ENCODE measurements at places on chromosomes 13 and 19.

- no peak for DNase-seq
Measured at GRCh38 chr13:53144826-53145225, 116.2 kb downstream of the OLFM4 start.

- DNase-seq: no peak
Measured at GRCh38 chr19:31290931-31291590, 58.2 kb downstream of the TSHZ3 start.

DNA sequence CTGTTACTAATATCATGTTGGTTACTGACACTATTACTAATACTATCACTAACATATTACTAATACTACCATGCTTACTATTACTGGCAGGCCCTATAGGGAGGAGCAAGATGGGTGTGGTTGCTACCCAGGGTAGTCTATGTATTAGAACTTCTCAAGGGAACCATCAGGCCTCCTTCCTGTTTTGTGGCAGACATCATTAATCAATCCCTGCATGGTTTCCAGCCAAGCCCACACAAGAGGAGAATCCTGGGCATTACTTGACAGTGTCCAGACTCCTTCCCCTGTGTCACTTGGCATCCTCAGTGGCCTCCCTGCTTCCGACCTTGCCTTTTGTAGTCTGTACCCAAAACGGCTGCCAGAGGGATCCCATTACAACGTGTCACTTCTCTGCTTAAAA, 8.9 kb downstream of the HAS1 start:
- DNase-seq: no peak

DNA sequence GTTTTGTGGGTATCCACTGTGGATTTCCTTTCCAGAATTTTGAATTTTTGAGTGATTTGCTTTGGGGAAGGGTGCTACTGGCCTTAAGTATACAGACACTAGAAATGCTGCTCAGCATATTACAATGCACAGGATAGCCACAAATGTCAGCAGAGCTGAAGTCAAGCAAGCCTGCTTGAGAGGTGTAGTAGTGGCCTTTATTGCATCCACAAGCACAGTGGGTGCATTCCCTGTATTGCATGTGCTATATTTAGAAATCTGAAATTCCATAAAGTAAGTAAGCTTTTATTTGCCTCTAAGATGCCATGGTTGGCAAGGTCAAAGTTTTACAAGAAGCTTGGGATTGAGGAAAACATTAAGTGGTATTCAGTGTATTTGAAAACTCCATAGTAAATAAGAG, 79.5 kb upstream of the ZNF91 start:
- DNase-seq: no peak

- no peak for DNase-seq
Measured at GRCh38 chr13:77811381-77811780, 107.2 kb downstream of the EDNRB start.

DNA sequence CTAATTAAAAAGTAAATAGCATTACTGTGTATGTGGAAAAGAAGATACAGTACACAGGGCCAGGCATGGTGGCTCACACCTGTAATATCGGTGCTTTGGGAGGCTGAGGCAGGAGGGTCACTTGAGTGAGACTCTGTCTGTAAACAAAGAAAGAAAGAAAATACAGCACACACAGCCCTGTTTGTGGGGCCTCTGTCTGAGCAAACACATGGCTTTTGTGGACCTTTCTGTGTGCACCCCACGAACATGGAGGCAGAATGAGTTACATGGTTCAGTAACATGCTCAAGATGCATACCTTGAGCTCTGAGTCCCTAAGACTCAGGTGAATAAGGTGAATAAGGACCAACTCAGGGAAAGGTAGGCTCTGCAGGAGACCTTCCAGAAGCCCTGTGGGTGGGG, 20.0 kb upstream of the AMER2 start:
- DNase-seq: no peak

GRCh38 chr19:34370983-34371382, 6.0 kb downstream of the GPI start:
- DNase-seq: no peak

DNA sequence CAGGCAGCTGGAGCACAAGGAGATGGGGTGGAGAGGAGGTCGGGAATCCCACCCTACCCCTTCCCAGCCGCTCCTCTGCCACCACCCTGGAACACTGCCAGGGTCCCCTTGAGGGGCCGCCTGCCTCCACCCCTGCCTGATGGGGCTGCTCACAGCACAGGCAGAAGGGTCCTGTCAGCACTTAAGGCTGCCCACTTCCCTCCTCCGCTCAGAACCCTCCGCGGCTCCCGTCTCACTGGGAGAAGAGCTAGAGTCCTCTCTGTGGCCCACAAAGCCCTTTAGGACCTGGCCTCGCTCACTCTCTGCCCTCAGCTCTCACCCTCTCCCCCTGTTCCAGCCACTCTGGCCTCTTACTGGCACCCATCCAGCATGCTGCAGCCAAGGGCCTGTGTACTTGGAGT, 3.4 kb upstream of the POLD1 start:
- DNase-seq: no peak

- DNase-seq: peak; percentile 78
Measured at GRCh38 chr19:18007917-18008673, at the start of gene ARRDC2. ARRDC2 (plus strand) TSS chr19:18008170; CDS start chr19:18008311, 141 bp downstream.

DNA sequence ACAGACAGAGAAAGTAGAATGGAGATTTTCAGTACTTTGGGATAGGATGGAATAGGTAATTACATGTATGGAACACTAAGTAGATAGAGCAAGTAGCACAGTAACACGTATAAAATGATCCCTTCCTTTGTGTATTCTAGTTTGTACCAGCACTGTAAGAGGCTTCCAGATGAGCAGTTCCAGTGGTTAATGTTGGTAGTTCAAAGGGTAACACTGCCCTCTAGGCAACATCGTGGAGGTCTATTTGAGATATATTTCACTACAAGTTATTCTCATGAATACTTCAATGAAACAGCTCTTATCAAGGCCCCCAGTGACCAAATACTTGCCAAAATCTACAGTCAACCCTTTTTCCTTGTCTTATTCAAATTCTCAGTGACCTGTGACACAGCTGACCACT, 13.5 kb upstream of the ZNF563 start:
- no peak for DNase-seq

- no peak for DNase-seq
Measured at GRCh38 chr13:113084094-113084942, 21.3 kb upstream of the F7 start.

Data from T-cell (primary cell).